NCI-H1417 treated with DMSO at 0.1 percent for 48 hours (cell line): ENCODE measurements at places on chromosomes 1 and 21.

- DNase-seq: no peak
Observed at GRCh38 chr1:151472856-151473731, 13.8 kb upstream of the POGZ start.

- no peak for DNase-seq
Observed at GRCh38 chr1:185155600-185156287, 1.0 kb downstream of the TRMT1L start.

GRCh38 chr1:186179231-186179630, 195.8 kb downstream of the TPR start:
- DNase-seq: peak; percentile 3

- no peak for DNase-seq
Observed at GRCh38 chr1:56180520-56181190, 398.7 kb downstream of the PLPP3 start.

DNA sequence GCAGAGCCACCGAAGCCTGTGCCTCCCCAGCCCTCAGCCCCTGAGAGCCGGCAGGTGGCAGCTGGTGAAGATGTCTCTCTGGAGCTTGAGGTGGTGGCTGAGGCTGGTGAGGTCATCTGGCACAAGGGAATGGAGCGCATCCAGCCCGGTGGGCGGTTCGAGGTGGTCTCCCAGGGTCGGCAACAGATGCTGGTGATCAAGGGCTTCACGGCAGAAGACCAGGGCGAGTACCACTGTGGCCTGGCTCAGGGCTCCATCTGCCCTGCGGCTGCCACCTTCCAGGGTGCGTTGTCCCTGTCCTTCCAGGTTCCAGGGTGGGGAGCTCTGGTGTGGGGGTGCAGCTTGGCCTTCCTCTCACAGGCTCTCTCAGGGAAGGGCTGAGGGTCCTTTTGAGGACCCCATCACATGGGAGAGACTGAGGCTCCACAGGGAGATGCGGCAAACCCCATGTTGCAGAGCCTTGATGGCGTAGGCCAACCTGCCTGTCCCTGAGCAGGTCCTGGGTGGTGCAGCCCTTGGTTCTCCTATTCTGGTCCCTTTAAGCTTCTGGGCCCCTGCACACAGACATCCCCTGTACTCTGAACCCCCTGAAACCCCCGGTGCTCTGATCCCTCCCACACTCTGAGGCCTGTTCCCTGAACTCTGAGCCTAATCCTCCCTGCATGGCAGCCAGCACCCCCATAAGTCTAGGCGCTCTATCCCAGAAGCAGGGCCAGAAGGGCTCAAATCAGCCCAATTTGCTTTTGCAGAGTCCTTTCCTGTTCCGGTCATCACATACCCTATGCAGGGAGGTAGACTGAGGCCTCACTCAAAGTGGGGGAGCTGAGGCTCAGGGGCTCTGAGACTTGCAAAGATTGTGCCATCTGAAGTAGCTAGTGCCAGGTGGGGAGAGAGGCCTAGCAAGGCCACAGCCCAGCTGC, 88.5 kb downstream of the TRIM11 start:
- no peak for DNase-seq
